ENCODE measurements at places on chromosomes 16 and 17. TPM values are rescaled to one million over a fixed set of nuclear protein-coding genes. Genes with fewer than 3 reads are reported as not detected.
A peak's percentile ranks its signal among the peaks of the same experiment; 100 is the strongest.

Gene CTF1
- total RNA-seq, result 0.47 TPM

Gene FOXF1
- not detected for total RNA-seq

Gene NHERF2
- total RNA-seq, result 1.3 TPM

Gene CNOT1
- 273 TPM for total RNA-seq

Gene TBC1D3E
- not detected for total RNA-seq

Gene TNFRSF17
- not detected for total RNA-seq

DNA sequence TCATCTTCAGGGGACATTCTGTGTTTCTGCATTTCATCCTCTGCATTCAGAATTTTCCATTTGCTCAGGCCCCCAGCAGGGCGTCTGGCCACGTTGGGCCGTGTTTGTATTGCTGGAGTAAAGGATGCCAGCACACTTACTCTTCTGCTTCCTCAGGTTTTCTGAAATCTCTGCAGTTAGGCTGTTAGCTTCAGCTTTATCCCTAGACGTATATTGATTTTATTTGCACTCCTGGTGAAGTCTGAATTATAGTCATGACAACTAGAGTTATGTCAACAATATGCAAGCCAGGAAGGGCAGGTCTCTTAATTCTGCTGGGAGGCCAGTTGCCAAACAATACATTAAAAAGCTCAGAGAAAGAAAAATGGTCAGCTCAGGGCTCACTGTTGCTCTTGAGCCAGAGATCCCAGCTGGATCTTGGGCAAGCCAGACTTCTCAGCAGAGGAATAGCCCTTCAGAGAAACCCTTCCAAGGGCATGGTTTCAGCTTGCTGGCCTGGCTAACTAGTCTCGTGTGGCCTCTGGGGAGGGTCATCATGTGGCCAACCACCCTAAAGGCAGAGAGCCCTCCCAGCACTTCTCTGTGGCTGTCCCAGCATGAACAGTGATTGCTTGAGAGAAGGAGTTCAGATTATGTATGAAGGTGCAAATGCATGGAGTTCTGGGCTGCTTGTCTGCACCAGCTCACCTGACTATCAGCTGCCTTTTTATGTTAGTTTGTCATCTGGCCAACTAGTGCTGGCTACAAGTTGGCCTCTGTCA is 110.2 kb upstream of the CACNG5 start:
- no peaks in the 10 kb centered on the region for H3K36me3 ChIP-seq
- DNase-seq, result no peak
- no peak overlapping the region for H3K4me3 ChIP-seq
- peak overlapping the region; percentile 5 for H3K27ac ChIP-seq
- H3K4me1 ChIP-seq, result peaks cover 28% of the 10 kb centered on the region

GRCh38 chr17:18257982-18258355 is 569 bp downstream of the FLII start:
- H3K27ac ChIP-seq, result peak overlapping the region; percentile 88
- peak overlapping the region; percentile 98 for H3K4me3 ChIP-seq
- peaks cover 17% of the 10 kb centered on the region for H3K36me3 ChIP-seq
- no peaks in the 10 kb centered on the region for H3K27me3 ChIP-seq
- peak; percentile 71 for DNase-seq

DNA sequence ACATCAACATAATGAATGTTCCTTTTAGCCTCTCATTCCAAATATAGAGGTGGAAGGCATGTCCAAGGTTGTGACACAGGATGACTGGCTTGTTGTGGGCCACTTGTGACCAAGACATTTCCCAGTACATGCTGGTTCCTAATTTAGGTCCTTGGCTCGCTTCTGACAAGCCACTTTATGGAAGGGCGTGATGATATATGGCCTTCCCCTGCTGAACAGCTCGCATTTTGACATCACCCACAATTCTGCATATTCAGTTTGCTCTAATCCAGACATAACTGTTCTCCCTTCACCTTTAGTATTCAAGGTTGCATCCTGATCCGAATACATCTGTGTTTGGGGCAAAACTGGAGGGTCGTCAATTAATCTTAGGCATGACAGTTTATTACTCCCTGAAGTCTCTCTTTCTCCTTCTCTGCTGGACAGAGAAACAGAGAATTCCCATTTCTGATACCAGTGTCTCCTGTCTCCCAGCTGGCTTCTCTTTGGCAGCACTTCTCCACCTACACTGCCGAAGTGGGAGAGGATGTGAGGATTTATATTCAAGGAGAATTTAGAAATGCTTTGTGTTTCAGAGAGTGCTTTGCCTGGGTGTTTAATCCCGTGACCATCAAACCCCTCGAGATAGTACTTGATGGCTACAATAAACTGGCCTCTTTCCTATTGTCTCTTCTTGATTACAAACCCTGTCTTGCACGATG is 815.5 kb upstream of the RBFOX1 start:
- H3K27ac ChIP-seq, result no peak overlapping the region
- H3K36me3 ChIP-seq, result no peaks in the 10 kb centered on the region
- no peaks in the 10 kb centered on the region for H3K27me3 ChIP-seq

- DNase-seq, result no peak
- no peak overlapping the region for H3K27ac ChIP-seq
- H3K4me1 ChIP-seq, result no peaks in the 10 kb centered on the region
- no peaks in the 10 kb centered on the region for H3K27me3 ChIP-seq
Observed at GRCh38 chr16:69917739-69918138, 33.4 kb upstream of the CLEC18A start.

DNA sequence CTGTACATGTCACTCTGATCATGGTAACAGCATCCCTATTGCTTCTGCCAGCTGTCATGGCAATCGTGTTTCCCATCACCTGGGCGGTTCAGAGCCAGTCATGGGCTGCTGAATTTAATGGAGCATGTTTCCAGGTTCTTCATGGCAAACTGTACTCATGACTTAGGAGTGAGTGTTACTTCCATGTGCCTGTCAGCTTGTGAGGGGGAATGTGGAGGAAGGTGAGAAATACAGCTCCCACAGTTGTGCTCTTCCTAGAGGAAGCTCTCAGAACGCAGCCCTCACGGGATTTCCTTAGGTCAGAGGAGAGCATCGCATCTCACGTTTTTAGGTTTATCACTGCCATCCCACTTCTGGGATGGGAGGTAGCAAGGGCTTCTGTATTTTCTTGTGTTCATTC is 28.0 kb upstream of the ARHGAP23 start:
- H3K27ac ChIP-seq, result no peak overlapping the region
- H3K4me1 ChIP-seq, result peaks cover 6% of the 10 kb centered on the region
- H3K27me3 ChIP-seq, result no peaks in the 10 kb centered on the region
- no peak overlapping the region for H3K4me3 ChIP-seq
- H3K36me3 ChIP-seq, result peaks cover 13% of the 10 kb centered on the region

GRCh38 chr16:86578061-86578599 is at the start of gene FOXL1:
Gene FOXL1 (plus strand): TSS chr16:86578549. CDS start chr16:86578724, 175 bp downstream.
- H3K36me3 ChIP-seq, result no peaks in the 10 kb centered on the region
- H3K27me3 ChIP-seq, result peaks cover 75% of the 10 kb centered on the region
- DNase-seq, result no peak
- no peak within 1 kb of the TSS for H3K27ac ChIP-seq

- no peak overlapping the region for H3K4me3 ChIP-seq
- H3K4me1 ChIP-seq, result no peaks in the 10 kb centered on the region
- no peaks in the 10 kb centered on the region for H3K36me3 ChIP-seq
- peaks cover 37% of the 10 kb centered on the region for H3K27me3 ChIP-seq
- no peak overlapping the region for H3K27ac ChIP-seq
- DNase-seq, result no peak
Observed at GRCh38 chr17:58808609-58809563, 53.2 kb downstream of the PPM1E start.

DNA sequence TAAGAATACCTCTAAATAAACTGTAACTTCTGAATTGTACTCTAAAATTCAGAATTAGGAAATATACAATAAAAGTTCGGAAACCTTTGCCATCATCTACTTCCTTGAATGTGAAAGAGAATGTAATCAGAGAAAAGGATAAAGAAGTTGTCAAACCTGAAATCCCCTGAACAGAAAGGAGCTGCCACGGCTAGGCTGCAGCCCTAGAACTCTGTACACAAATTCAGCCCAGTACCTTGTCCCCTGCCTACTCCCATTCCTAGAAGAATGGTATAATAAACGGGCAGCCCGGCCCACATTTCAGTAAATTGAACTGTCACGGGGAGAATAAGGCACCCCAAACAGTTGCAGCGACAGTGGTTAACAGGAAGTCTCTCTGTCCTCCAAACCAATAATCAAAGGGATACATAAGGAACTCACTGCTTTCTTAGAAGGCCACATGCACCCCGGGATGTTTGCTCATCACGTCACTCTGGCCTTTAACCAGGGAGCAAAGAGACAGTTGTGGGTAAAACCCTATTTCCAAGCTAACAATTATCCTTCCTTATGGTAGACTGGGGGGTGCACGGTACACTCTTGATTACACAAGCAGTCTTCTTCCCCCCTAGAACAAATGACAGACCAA is 24.3 kb upstream of the RFFL start:
- peaks cover 64% of the 10 kb centered on the region for H3K4me1 ChIP-seq
- H3K27me3 ChIP-seq, result no peaks in the 10 kb centered on the region
- H3K4me3 ChIP-seq, result peak overlapping the region; percentile 92
- H3K27ac ChIP-seq, result peak overlapping the region; percentile 91
- DNase-seq, result peak; percentile 65

DNA sequence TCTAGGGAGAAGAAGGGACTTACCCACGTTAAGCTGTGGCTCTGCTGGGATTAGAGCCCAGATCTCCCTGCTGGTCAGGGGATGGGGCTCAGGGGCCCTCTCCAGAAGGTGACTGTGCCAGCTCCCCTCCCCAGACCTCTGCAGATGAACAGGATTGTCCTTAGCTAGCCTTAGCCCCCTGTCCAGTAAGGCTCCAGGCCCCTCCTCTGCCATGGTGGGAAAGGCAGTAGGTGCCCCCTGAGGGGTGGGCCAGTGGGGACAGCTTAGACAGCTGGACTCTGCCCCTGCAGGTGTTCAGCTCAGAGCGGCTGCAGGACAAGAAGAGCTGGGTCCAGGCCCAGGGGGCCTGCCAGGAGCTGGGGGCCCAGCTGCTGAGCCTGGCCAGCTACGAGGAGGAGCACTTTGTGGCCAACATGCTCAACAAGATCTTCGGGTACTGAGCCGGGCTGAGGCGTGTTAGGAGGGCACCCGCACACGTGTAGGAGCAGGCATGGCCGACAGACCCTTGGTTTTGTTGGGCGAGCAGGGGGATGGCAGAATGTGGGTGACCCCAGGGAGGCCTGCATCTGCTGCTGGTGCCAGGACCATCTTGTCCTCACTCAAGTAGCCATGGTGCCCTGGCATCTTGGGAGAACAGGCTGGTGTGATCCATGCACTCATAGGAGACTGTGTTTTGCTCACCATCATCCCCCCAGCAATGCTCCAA is 50.9 kb downstream of the MRC2 start:
- H3K4me3 ChIP-seq, result no peak overlapping the region
- no peak for DNase-seq

DNA sequence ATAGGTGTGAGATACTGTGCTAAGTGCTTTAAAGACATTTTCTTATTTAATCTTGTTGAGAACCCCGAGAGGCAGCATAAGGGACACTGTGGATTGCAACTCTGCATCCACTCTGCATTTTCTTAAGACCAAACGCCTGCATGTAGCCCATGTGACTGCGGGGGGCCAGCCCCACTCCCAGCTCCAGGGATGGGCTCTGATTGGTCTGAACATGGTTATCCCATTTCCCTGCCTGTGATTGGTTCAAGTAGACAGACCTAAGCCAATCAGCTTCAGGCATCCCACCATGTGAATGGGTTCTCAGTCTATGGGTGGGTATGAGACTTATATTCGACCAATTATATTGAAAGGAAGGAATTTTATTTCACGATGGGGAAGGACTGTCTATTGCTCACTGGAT is 33.2 kb upstream of the USP7 start:
- no peak overlapping the region for H3K27ac ChIP-seq
- H3K36me3 ChIP-seq, result no peaks in the 10 kb centered on the region
- H3K4me3 ChIP-seq, result no peak overlapping the region
- no peaks in the 10 kb centered on the region for H3K27me3 ChIP-seq
- no peak for DNase-seq
- peaks cover 1% of the 10 kb centered on the region for H3K4me1 ChIP-seq

- H3K27ac ChIP-seq, result no peak overlapping the region
- H3K4me1 ChIP-seq, result no peaks in the 10 kb centered on the region
- no peak overlapping the region for H3K4me3 ChIP-seq
- H3K36me3 ChIP-seq, result no peaks in the 10 kb centered on the region
- H3K27me3 ChIP-seq, result no peaks in the 10 kb centered on the region
Observed at GRCh38 chr16:83305092-83305491, 502.7 kb upstream of the HSBP1 start.

DNA sequence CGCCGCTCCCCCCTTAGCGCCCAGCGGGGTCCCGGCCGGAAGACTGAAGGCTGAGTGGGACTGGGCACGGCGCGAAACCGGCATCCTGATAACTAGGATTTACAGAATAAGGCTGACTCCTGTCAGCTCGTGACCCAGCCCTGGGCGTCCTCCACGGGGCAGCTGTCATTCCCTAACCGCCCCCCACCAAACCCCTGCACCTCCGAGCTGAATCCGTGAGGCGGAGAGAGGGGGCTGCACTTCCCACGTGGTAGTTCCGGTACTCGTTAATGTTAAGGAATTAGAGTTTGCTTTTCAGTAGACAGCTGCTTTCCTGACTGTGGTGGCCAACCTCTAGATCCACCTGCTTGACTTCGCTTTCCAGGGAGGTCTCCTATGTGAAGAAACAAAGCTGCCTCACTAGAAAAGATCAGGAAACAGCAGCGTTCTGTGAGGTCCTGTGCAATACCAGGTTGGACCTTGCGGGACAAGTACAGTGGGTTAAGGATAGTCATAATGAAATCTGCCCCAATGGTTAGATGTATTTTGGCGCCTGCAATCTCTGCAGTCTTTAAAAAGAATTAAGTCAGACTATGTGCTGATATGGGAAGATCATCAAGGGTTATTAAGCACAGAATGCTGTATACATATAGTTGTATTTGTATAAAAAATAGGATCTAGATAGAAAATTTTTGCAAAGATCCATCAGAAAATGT is 1.1 kb upstream of the WBP2 start:
- H3K27me3 ChIP-seq, result no peaks in the 10 kb centered on the region
- H3K27ac ChIP-seq, result peak overlapping the region; percentile 95
- DNase-seq, result peak; percentile 49
- H3K4me3 ChIP-seq, result no peak overlapping the region
- H3K36me3 ChIP-seq, result peaks cover 3% of the 10 kb centered on the region

GRCh38 chr17:9897372-9897968 is 7.6 kb downstream of the RCVRN start:
- no peak overlapping the region for H3K4me3 ChIP-seq
- no peaks in the 10 kb centered on the region for H3K36me3 ChIP-seq
- H3K27me3 ChIP-seq, result peaks cover 11% of the 10 kb centered on the region

DNA sequence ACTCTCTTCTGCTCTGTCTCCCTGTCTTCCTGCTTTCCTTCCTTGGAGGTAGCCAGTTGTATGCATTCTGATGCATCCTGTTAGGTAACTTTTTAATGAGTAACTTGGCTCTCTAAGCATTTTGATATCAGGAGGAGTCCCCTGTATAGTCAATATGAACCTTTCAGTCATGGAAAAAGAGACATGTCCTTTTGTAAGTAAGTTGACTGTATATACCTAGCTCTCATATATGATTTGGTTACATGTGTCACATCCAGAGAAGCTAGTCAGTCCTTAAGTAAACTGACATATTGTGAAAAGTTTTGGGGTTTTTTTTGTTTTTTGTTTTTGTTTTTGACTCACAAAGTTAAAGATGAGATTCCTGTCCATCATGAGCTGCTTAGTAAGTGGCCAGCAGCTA is 18.8 kb downstream of the UTP18 start:
- H3K36me3 ChIP-seq, result peaks cover 48% of the 10 kb centered on the region
- H3K4me1 ChIP-seq, result peaks cover 6% of the 10 kb centered on the region
- DNase-seq, result no peak
- no peaks in the 10 kb centered on the region for H3K27me3 ChIP-seq
- H3K4me3 ChIP-seq, result no peak overlapping the region

All from activated CD8-positive, alpha-beta memory T cell treated with anti-CD3 and anti-CD28 coated beads, Interleukin-2, amount 10 ng/mL, durations not matched to agents 7 days and 5 days (primary cell).